Omental fat pad (tissue), 4 donors: ENCODE measurements at places on chromosomes 7 and 10. TPM values are rescaled to one million over a fixed set of nuclear protein-coding genes. Genes with fewer than 3 reads are reported as not detected.

IKZF1 gene
- total RNA-seq, result 14.6 TPM

POU6F2 gene
- not detected for total RNA-seq

CPED1 gene
- 44.6 TPM for total RNA-seq

DNA sequence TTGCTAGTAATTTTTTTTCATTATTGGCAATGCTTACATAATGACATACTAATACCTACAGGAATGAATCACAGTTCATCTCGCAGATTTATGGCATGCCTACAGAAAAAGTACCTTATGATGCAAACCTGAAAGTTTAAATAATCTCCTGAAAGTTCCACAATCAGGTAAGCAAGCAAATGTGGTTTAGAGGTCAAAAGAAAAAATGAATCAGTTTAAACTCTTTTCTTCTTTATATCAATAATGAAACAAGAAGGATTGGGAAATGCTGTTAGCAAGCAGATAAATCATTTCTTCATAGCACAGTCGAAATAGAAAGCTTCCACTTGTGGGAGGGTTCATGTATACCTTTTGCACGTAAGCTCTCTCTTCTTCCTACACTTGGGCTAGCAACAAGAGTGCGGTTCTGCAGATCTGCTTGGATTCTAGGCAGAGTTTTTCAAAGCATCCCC lies 53.7 kb upstream of the MTPN start:
- DNase-seq, result no peak

- DNase-seq, result no peak
Observed at GRCh38 chr7:141433698-141434097, 117.5 kb upstream of the AGK start.

GRCh38 chr10:115030483-115031200 lies 62.5 kb upstream of the ATRNL1 start:
- no peak for DNase-seq

GRCh38 chr7:158868764-158869410 lies 12.5 kb downstream of the DYNC2I1 start:
- DNase-seq, result no peak

- DNase-seq, result no peak
Observed at GRCh38 chr7:88020953-88021665, 87.1 kb downstream of the ADAM22 start.

DNA sequence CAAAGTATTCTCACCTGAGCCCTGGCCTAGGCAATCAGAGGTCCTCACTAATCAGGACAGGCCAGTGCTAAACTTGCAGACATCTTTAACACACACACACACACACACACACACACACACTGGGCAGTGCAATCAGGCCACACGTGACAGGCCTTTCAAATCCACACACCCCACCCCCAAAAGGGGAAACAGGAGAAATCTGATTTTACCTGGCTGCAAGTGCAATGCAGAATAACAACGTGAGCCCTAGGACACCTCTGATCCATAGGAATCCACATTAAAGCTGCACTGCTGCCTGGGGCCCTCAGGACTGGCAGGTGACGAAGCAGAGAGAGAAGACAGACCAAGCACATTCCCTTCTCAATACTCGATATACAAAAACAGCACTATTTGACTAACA lies 218.9 kb downstream of the FAM107B start:
- no peak for DNase-seq

DNA sequence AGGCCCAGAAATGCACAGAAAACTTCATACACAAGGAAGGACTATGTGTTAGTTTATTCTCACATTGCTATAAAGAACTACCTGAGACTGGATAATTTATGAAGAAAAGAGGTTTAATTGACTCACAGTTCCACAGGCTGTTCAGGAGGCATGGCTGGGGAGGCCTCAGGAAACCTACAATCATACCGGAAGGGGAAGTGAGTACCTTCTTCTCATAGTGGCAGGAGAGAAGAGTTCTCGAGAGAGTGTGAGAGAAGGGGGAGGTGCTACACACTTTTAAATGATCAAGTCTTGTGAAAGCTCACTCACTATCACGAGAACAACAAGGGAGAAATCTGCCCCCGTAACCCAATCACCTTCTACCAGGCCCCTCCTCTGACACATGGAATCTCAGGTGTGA lies 16.8 kb upstream of the RAMP3 start:
- DNase-seq, result no peak

GRCh38 chr7:8128449-8129317 lies 133.3 kb downstream of the ICA1 start:
- DNase-seq, result no peak

DNA sequence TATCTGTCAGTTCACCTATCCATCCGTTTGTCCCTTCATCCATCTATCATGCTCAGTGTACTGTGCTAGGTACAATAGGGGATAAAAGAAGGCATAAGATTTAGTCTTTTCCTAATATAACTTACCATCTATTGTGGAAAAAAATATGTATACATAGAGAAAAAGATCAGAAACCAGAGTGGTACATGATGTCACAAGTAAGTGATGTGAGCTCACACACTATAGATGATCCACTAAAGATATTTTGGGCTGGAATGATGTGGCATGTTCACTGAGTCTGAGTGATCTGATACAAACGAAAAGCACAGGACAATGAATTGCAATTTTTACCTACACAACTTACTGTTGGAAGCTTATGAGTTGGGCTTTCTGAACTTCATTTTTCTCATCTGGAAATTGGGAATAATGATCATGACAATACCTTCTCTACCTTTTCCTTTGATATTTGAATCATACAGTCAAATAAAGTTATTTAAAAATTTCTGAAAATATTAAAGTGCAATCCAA lies 2.7 kb upstream of the TFAM start:
- DNase-seq, result no peak
